ENCODE measurements at places on chromosomes 5 and 9. TPM values are rescaled to one million over a fixed set of nuclear protein-coding genes. Genes with fewer than 3 reads are reported as not detected.

- no peak for DNase-seq
Measured at GRCh38 chr9:78674874-78675273, 377.9 kb downstream of the PSAT1 start.

- peak; percentile 89 for DNase-seq
Measured at GRCh38 chr9:121286973-121287741, 19.2 kb downstream of the GSN start.

- DNase-seq: no peak
Measured at GRCh38 chr9:33815781-33816180, 1.2 kb upstream of the UBE2R2 start.

DNA sequence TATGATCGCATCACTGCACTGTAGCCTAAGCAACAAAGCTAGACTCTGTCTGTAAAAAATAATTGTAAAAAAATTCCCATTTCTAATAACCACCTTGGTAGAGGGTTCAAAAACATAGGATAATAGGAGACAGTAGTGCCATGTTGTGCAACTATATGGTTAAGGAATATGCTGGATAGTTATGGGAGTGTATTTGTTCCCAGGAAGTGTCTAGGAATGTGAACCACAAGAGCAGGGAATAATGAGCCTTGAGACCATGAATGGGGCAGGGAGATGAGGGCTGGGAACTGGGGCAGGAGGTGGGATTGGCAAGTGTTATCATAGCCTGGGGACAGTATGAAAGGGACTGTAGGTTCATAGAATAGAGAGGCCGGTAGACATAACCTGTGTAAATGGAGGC lies 50.4 kb downstream of the RUSC2 start:
- DNase-seq: no peak

- no peak for DNase-seq
Measured at GRCh38 chr9:83034026-83034425, 28.9 kb downstream of the RASEF start.

- no peak for DNase-seq
Measured at GRCh38 chr5:151224372-151224771, 480 bp upstream of the CCDC69 start.

GRCh38 chr5:77971776-77972468 lies 195.8 kb upstream of the TBCA start:
- DNase-seq: no peak

DNA sequence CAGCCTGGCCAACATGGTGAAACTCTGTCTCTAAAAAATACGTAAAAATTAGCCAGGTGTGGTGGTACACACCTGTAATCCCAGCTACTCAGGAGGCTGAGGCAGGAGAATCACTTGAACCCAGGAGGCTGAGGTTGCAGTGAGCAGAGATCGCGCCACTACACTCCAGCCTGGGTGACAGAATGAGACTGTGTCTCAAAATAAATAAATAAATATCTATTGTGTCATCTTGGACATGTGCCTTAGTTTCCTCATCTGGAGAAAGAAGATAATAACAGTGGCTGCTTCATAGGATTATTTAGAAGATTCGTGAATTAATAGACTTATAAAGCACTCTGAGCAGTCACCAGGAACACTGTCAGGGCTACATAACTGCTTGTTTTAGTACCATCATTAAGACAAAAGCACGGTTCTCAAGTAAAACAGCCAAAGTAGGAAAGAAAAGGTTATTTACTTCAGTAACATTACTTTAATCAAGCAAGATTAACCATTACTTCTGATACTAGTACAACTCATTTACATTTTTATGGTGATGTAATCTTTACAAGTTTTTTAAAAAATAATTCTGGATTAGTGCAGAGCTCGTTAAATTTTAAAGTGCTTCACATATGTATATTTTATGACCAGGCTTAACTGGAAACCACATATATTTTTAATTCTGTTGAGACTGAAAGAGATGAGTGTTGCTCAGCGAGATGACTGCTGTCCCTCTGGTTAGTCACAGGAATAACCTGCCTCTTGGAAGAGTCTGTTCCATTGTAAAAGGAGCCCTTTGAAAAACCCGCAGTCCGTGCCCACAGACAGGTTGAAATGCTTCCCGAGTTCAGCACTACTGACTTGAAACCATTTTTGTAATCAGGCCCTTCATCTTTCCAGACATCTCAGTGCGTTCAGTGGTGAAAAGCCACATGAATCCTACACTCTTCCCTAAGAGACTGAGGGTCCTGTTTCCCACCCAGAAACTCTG lies 36.7 kb downstream of the ANKH start:
- no peak for DNase-seq

- no peak for DNase-seq
Measured at GRCh38 chr5:110957934-110958333, 113.6 kb upstream of the TSLP start.

DNA sequence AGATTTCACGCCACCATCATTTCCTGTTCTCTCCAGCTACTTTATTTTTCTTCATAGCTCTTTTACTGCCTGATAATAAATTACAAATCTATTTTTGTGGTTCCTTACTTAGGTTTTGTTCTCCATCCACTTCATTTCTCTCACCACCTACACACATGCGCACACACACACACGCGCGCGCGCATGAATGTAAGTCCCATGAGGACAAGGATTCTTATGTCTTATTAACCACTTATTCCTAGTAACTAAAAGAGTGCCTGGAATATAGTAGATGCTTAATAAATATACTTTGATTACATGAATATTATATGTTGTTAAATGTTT lies 116.5 kb downstream of the TRPM6 start:
- DNase-seq: no peak

DNA sequence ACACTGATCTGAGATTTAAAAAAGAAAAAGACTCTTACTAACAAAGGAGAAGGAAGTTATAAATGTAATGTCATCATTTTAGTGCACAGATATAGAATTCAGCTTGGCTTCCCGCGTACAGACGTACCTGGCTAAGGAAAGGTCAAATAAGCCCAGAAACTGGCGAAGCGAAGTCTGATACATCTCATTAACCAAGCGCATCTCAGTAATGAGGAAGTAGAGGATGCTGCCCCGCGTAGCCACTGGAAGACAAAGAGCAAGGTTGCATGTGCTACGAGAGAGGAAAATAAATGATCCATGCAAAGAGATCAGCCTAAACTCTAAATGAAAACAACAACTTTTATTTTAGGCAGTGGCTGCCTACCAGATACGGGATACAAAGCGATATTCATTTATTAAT lies 208.8 kb downstream of the DNAH5 start:
- DNase-seq: peak; percentile 32

GRCh38 chr9:426264-426663 lies 211.6 kb downstream of the DOCK8 start:
- no peak for DNase-seq

DNA sequence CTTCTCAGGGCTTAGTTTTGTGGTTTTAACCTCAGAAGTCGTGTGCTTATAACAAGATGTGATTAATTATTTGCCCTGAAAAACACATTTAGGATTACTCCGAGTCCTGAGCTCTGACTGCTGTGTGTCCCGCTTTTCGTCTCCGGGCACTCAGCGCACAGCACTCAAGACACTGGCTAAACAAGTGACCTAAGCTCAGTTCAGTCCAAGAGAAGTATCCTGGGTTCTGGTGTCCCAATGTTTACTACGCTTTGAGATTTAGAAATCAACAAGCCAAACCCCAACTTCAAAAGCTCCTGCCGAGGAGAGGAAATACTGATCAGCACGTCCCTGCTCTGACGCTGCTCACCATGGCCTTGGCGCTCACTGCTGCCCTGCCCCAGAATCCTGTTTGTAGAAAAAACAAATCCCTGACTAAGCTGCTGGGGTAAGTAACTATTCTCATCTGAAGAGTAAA lies 53.2 kb downstream of the IPPK start:
- DNase-seq: no peak

DNA sequence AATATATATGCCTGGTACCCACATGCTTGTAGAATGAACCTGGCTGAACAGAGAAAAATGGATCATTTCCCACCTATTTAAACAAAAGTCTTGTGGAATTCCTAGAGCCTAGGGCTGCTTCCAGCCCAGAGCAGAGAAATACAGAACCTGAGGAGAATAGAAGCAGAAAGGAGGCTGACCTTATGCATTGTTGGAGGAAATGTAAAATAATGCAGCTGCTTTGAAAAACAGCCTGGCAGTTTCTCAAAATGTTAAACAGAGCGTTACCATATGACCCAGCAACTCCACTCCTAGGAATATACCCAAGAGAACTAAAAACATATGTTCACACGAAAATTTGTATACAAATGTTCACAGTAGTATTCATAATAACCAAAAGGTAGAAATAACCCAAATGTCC lies 15.1 kb downstream of the MAPKAP1 start:
- no peak for DNase-seq

DNA sequence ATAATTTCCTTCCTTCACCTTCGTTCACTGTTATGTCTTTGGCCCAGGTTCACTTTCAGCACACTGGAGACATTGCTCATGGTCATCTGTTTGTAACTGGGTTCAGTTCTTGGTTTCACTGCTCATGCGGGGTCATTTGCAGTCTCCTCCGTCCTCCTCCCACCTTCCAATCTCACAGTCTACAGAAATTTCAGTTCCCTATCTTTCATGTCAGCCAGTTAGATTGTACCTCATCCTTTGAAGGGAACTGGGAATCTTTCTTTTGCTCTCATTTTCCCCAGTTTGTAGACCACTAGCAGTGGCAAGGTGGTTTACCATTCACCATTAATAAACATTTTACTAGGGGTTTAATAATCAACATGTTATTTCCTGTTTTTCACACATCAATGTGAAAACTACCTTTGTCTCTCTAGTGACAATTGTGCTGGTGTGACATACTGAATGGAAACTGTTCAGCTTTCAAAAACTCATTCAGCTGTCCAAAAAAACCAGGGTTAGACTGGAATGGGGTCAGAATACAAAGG lies 100.9 kb upstream of the IL6ST start:
- DNase-seq: no peak

DNA sequence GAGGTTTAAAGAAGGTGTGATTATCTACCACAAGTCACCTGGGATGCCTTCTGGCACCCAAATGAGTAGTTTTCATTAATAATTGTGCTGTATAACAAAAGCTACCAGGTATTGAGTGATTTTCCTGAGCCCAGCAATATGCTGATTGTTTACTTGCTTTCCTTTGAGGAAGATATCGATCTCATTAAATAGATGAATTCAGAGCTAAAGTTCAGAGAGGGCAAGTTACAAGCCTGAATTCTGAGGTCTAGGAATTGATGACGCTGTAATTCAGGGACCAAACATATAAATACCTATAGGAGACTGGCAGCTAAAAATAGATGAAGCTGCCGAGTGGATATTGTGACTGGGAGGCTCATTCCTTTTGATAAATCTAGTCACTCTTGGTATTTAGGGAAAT lies 1.1 kb downstream of the ERCC6L2 start:
- no peak for DNase-seq

PCDHB2 gene
- 1.7 TPM for total RNA-seq

TRMO gene
- 6.5 TPM for total RNA-seq

TAF7 gene
- total RNA-seq: 101 TPM

All from Right ventricle myocardium inferior (tissue), 1 donor.